ENCODE measurements at places on chromosomes 5 and 9.

DNA sequence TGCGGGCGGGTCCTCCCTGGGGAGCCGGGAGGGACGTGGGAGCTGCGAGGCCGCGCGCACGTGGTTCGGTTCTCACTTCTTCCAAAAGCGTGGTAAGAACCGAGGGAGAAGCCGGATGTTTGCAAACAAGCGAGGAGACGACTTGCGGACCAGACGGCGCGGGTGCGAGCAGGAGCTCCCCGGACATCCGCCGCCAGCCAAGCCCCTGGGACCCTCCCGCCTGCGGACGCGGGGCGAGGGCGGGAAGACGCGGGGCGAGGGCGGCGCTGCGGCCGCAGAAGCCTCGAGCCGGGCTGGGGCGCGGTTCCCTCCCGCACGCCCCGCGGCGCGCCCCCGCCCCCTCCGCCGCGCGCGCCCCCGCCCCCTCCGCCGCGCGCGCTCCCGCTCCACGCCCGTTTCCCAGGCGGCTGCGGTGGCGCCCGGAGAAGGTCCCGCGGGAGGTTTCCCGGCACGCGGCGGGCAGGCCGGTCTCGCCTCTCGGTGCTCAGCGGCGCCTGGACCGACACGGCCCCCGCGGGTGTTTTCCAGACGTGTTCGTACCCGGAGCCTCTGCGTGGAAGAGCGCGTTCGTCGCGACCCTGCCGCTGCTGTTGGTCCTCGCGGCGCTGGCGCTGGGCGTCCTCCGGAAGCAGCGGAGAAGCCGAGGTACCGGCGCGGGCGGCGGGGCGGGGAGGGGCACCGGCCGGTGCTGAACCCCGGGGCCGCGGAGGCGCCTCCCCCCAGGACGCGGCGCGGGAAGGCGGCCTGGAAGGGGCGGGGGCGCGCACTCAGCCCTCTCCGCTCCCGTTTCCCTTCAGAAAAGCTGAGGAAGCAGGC lies 12.8 kb downstream of the BTNL9 start:
- DNase-seq, result no peak

GRCh38 chr5:35141739-35142138 lies 88.5 kb downstream of the PRLR start:
- DNase-seq, result no peak

GRCh38 chr9:108517651-108518365 lies 338.0 kb downstream of the ACTL7B start:
- DNase-seq, result no peak

DNA sequence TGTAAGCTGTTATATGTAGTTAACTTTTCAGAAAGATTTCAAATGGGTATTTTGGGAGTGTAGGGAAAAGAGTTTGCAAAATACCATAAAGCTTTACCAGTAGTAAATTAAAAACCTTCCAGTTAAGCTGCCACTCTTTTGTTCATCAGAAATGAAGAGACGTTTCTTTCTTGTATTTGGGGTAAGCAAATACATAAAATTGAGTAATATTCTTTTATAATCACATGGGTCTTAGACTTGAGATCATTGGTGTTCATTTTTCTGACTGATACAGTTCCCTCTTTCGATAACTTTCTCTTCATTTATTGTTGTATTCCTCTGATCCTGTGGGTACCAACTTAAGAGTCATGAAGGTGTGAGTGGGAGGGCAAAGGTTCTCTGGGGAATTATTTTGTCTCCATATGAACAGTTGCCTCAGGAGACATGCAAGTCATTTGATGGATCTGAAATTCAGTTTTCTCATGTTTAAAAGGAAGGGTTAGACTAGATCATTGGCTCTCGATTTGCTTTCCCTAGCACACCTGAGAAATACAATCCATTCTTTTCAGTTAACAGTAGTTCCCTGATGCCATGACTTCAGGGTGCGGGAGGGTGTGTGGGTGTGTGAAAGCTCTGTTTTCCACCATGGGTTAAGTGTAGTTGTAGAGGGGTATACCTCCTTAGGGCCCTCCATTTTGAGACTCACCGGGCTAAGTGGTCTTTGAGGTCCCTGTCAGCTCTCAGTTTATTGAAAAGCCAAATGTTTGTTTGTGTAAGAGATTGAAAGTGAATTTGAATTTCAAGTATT lies 47.7 kb downstream of the CNTRL start:
- DNase-seq, result no peak

GRCh38 chr5:91556-92263 lies at the start of gene PLEKHG4B:
PLEKHG4B (plus strand) TSS chr5:92168; CDS start chr5:92232, 64 bp downstream.
- DNase-seq, result no peak

- DNase-seq, result no peak
Observed at GRCh38 chr9:133864011-133864410, 125.9 kb upstream of the SARDH start.

GRCh38 chr5:151257731-151258181 lies 4.8 kb downstream of the GM2A start:
- no peak for DNase-seq

GRCh38 chr9:70222354-70222753 lies 36.4 kb upstream of the SMC5 start:
- no peak for DNase-seq

GRCh38 chr9:134243778-134244467 lies 79.6 kb upstream of the RNU6ATAC start:
- no peak for DNase-seq

GRCh38 chr5:42090162-42090561 lies 165.1 kb downstream of the FBXO4 start:
- DNase-seq, result no peak

- no peak for DNase-seq
Observed at GRCh38 chr5:108238936-108239887, 142.7 kb downstream of the FBXL17 start.

DNA sequence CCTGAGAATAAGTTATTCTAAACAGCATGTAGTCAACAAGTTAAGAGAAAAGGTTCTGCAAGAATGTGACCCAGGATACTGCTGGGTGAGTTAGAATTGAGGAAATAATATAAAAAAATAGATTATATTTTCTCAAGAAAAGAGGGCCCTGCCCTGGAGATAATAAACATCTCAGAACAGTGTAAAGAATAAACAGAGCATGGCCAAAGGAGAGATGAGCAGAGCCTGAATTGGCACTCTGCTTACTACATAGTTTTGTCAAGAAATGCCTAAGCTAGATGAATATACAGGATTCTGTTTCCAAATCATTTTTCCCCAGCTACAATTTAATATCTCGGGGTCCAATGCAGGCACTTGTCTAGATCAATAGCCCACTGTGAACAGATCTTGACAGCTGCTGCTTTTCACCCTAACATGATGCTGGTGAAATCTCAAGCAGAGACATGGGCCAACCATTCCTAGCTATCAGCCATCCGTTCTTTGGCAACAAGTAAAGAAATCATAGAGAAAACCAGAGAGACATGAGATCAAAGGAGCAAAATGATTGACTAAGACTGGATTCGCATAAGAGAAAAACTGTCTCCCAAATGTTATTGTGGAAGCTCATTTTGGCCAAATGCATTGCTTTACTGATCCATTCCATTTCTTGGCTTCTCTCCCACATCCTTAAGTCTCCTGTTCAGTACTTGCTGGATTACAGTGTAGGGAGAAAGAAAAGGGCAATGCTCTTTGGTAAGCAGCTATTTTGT lies 173.2 kb downstream of the PRELID2 start:
- no peak for DNase-seq

GRCh38 chr9:105051897-105052296 lies 123.9 kb upstream of the ABCA1 start:
- no peak for DNase-seq

- no peak for DNase-seq
Observed at GRCh38 chr5:101611039-101611438, 685.0 kb downstream of the SLCO4C1 start.

DNA sequence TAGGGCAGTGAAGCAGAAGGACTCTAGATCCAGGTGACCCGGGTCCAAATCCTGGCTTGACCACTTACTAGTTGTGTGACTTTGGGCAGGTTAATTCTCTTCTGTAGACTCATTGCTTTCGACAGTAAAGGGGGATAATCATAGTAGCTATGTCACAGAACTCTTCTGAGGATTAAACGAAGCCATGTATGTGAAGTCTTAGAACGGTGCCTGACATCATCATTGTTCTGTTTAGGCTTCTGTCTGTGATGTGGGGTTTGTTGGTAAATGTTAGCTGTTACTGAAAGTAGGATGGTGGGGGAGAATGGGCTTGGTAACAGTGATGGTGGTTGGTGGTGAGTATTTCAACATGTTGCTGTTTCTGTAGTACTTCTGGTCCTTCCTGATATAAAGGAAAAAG lies 73.7 kb downstream of the MAP1B start:
- no peak for DNase-seq

GRCh38 chr5:14123974-14124482 lies 19.1 kb upstream of the TRIO start:
- DNase-seq, result no peak

DNA sequence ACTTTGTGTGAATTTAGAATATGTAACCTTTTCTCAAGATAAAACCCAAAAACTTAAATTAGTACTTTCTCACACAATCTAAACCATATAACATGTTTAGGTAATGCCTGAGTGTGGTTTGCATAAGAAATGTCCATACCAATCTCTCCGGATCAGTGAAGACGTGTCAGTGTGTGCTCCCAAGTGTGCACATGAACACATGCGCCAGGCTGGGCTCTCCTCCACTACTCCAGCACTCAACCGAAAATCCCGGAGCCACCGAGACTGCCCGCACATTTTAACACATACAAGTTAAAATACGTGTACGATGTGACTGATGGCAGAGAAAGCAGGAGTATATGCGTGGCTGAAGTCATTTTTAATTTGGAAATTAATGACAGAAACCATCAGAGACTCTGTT lies 658.4 kb downstream of the EFNA5 start:
- DNase-seq, result no peak

DNA sequence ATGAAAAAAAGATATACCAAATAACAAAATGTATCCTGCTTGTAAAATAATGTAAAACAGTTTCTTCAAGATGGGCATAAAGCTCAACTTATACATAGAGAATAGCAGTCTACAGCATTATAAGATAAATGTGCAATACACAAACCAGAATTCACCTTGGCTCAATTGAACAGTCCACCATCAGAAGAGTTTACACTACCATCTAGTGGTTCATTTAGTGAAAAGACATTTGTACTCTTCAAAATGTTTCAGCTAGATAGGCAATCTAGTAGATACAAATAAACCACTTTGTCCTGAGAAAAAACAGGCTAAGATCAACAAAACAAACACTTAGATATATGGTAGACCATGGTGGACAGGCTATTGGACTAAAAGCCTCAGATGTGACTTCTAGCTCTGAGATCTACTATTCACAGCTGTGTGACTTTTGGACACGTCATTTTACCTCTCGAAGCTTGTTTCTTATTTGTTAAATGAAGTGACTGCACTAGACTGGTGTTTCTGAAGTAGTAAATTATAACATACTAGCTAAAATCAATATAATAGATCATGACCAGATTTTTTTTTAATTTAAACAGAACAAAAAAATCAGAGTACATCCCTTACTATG lies 22.1 kb upstream of the TPD52L3 start:
- DNase-seq, result no peak

GRCh38 chr9:94056442-94056974 lies 27.8 kb upstream of the PTPDC1 start:
- peak; percentile 75 for DNase-seq

- DNase-seq, result peak; percentile 89
Observed at GRCh38 chr5:9851458-9851857, 221.3 kb upstream of the TAS2R1 start.

DNA sequence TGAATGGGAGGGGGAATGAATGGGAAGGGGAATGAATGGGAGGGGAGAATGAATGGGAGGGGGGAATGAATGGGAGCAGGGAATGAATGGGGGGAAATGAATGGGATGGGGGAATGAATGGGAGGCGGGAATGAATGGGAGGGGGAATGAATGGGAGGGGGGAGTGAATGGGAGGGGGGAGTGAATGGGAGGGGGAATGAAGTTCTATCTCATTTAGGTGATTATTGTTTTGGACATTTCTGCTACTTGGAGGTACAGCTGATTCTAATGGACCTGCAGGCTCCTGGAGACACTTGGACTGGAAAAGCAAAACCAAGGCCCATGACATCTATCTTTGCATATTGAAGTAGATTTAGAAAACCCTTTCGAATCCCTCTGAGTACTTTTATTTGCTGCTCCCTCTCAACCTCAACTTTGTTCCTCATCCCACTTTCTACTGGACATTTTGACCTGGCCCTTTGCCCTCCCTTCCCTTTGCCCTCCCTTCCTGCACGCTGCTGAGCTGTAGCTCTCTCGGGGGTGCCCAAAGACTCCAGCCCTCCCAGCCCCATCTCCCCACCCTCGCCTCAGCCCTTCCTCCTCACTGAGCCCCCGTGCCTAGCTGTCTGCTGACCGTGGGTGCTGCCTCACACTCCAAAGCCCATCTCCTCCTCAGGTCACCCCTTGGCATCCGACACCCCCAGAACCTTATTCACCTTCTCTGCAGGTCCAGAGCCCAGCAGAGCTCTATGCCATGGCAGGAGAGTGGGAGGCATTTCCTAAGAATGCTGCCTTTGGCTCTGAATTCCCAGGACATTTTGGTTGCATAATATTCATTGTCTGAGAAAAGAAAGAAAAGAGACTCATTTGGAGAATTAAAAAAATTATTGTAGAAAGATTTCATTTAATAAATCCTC lies 19.9 kb upstream of the LPCAT1 start:
- DNase-seq, result no peak

GRCh38 chr5:140632366-140633020 lies 482 bp downstream of the CD14 start:
- DNase-seq, result no peak

DNA sequence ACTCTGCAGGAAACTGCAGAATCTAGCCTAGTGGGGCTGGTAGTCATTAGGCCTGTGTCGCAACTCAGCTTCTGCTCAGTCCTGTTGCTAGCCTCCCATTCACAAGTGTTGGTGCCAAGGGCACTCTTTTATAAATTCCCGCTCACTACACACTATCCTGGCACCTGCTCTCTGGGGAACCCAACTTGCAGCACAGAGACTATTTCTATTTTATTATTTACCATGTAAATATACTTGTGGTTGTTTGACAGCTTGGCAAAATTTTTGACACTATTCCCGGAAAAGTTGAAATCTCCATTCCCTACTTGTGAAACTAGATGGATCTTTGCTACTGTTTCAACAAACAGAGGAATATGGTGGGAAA lies 20.4 kb upstream of the SMC2 start:
- DNase-seq, result no peak

GRCh38 chr5:57858905-57859304 lies 376.3 kb upstream of the ACTBL2 start:
- no peak for DNase-seq

DNA sequence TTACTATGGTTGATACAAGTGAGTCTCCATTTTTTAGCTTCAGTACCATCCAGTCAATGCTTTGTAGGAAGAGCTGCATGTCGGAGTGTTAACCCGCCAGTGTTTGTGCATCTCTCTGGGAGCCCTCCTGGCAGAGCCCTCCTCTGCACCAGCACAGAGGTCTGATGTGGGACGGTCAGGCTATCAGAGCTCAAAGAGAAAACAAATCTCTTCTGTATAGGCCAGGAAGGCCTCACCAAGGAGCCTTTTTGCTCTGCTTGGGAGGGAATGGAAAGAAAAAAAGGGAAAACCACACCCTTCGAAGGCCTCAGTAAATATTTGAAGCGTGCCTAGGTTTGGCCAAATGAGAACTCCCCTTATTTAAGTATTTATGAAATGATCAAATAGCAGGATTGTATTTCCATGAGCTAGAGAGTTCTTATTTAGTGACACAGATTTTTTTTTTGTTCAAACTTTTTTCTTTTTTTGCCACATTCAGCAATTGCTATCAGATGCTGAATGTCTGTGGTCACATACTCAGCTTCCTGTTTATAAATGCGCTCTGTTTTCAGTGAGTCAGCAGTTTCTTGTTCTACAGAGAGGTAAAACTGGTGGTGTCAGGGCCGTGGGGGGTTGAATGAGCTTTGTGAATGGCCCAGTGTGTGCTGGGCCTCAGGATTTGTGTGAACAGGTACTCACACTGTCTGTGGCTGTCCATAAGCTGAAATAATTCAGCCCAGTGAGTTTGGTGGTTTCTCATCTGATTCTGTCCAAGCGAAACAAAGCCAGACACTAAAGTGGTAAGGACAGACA lies 226.6 kb downstream of the SNX18 start:
- DNase-seq, result peak; percentile 98

Data from BJ (cell line).